CD4-positive, alpha-beta T cell treated with Interleukin-1 beta for 1 hour (primary cell): ENCODE measurements at places on chromosomes 3 and 15.

GRCh38 chr3:131526801-131527347, 24.1 kb upstream of the MRPL3 start:
- no peak for DNase-seq

DNA sequence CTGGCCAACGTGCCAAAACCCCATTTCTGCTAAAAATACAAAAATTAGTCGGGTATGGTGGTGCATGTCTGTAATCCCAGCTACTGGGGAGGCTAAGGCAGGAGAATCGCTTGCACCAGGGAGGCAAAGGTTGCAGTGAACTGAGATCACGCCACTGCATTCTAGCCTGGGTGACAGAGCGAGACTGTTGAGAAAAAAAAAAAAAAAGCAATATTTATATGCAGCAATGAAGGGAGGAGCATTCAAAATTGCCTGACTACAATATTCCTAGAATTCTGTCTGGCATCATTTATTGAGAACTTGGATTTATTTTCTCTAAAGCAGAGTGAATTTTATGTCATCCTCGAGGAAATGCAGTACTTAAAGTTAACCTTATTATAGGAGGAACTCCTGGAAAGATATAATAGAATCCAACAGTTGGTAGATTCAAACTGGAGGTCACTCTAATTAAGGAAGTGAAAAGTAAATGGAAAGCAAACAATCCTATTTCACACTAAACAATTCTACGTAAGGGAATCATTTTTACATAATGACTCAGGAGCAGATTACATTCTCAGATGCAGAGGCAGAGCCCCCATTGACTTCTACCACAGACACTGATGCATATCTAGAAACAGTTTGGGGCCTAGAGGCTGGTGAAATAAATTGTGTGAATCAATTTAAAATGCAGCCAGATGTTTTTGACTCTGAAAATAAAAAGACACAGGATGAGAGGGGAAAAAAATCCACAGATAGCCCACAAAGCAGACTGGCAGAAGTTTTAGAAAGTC, 82.1 kb upstream of the FHIT start:
- DNase-seq: no peak

GRCh38 chr3:53978386-53978785, 86.7 kb upstream of the SELENOK start:
- no peak for DNase-seq

GRCh38 chr15:100297812-100298211, 44.0 kb downstream of the ADAMTS17 start:
- no peak for DNase-seq

- no peak for DNase-seq
Measured at GRCh38 chr3:131396170-131396569, 14.6 kb downstream of the NUDT16 start.

DNA sequence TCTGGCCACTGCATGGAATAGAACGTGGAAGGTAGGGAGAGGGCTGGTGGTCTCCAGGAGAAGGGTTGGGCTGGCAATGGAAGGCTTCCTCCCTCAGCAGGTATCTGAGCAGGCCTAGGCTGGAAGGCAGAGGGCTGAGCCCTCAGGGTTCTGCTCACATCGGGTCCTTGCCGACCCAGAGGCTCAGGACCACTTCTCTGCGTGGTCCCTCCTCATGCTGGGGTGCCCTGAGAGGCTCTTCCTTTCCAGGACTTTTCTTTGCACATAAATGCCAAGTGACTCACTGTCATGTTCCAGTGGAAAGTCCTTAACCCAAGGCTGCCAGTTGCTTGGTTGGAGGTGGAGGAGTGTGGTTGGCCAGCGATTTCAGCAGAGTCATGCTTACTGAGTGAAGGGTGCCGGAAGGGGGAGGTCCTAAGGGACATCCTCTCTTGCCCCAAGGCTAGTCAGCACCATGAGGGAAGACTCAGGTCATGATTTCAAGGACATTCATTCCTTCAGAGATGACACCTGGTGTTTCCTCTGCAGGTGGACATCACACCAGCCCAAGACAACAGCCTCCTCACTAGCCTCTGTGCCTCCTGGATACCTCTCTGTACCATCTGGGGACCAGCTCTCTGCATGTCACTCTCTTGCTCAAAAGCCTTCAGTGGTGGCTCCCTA, 8.2 kb downstream of the SLC6A6 start:
- DNase-seq: peak; percentile 79

- DNase-seq: no peak
Measured at GRCh38 chr3:49359623-49360022, 1.5 kb upstream of the GPX1 start.

- DNase-seq: no peak
Measured at GRCh38 chr15:79474252-79474651, 42.1 kb downstream of the MINAR1 start.

GRCh38 chr3:84959470-84960271, 882 bp downstream of the CADM2 start:
- DNase-seq: no peak

DNA sequence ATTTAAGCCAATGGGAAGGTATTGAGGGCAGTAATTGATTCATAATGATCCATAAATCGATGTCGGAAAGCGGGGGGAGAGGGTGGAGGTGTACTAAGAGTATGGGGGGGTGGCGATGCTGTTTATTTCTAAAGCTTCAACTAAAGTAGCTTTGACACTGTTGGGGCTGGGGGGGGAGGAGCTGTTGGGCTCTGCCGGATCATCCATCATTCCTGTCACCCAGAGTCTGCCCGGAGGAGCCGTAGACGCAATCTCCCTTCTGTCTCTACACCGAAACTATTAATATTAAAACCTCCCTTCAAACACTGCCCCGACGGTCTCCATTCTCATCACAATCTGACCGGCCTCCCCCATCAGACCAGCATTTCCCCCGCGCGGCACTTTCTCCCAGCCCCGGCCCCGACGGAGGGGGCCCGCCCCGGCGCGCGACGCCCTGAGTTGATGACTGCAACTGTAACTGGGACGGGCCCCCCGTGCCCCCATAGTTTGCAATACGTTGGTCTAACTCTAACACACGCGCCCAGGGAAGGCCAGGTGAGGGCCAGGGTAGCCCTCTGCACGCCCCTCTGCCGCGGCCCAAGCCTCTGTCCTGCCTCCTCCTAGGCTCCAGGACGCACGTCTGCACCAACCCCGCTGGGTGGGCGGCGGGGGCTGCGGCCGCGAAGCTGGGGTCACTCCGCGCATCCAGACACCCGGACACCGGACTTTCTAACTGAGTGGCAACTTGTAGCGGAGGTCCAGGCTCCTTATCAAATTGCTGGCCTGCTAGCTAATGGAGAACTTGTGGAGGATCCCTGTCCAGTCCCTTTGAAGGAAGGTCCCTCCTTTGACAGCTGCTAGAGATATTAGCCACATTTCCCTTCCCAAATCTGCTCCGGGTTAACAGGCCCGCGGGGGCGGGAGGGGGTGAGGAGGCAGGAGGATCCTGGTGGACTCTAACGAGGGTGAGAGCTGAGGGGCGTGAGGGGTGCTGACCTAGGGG, 212.0 kb downstream of the MEIS2 start:
- DNase-seq: no peak

- no peak for DNase-seq
Measured at GRCh38 chr3:69357196-69357595, 28.7 kb downstream of the FRMD4B start.

DNA sequence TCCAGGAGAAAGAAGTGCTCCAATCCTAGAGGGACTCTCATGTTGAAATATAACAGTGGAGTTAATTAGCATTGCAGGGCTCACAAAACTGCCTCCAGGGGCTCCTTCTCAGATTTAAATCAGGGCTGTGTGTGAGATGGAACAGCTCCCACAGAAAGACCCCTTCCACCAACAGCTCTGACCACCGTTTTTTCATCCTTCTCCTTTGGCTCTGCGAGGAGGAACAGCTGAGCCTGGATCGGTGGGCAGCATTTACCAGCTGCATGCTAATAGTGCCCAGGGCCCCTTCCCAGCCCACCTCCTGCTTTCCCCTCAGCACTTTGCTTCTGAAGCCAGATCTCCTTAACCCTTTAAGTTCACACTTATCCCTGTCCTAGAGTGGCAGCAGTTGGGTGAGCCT, 119.2 kb upstream of the UBE2E1 start:
- DNase-seq: no peak

GRCh38 chr3:23253214-23253613, 50.1 kb downstream of the UBE2E2 start:
- no peak for DNase-seq

DNA sequence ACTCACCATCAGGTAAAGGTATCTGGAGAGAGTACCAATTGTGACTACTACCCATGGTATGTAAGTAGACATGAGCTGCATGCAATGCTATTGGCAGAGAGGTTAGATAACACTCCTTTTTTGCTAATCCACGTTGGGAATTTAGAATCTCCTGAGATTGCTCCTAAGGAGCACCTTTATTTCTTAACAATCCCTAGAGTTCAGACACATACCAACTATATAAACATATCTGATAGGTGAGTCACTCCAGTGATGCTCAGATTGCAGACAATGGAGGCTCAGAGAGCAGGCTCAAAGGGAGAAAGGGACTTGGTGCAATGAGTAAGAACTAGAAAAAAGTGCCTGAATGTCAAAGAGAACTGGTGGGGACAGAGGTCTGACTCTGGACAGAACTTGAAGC, 47.0 kb upstream of the LRRFIP2 start:
- DNase-seq: no peak

DNA sequence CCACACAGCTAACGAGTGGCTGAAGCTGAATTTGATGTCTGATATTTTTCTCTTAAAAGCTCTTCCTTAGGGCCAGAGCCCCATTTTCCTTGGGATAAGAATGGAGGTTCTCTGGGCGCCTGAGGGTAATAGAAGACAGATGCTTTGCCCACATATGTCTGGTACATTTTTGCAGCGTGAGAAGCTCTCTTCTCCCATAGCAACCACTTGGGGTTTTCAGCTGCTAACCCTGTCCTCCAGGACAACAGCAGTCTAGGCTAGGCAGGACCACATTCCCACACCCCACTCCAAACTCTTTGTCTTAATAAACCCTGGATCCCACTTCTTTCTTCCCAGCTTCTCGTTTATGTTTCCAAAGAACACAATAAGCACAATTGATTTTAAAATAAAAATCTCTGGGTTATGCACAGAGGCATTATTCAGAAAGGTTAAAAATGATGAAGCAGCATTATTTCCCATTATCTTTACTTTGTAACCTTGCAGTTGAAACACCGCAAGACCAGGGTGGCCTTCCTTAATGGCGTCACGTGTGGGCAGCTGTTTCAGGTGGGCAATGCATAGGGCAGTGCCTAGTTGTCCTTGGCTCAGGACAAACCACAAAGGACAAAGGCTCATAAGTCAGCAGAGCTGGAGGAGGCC, 56.5 kb upstream of the NTRK3 start:
- no peak for DNase-seq

DNA sequence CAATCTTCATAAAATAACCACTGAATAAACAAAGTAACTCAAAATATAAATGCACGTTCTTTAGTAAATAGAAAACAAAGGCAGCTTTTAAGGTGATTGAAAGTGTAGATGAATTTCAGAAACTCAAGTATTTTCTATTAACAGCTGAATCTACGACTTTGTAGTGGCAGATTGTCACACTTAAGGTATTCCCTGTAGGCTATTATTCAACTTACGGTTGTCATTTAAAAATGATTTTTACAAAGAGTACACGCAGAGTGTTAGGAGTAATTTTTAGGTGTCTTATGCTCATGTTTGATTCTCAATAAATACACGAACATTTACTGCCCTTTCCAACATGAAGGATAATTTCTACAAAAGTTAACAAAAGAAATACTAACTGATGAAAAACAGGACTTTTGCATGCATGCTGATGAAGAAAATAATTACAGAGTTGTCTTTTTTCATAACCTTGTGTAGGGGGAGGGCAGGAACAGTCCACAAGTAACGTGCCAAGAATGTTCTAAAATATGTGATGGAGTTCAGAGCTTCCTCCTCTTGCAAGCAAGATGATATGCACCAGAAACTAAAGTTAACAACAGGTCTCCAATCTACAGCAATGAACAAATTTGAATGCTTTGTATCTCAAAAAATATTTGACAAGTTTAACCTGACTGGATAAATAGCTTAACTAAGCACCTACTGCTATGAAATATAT, 16.7 kb downstream of the DCBLD2 start:
- no peak for DNase-seq

- no peak for DNase-seq
Measured at GRCh38 chr3:171435757-171436156, 24.4 kb downstream of the TNIK start.

DNA sequence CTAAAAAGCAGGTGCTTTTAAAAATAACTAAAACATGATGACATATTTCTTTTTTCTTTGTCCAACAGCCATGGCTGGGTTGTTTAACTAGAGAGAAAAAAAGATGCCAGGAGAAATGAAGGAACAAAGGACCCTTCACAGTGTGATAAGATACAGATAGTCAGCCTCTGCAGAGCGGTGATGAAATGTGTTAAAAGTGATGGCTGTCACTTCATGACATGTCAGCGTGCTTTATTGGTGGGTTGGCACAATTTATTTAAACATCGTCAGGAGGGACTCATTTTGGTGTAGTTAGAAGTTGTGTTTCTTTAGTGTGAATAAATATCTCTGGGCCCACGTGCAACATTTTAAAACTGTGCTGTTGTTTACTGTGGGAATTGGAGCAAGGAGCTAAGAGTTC, 887.4 kb upstream of the CFAP20DC start:
- DNase-seq: no peak

- no peak for DNase-seq
Measured at GRCh38 chr3:149964291-149964690, 6.4 kb downstream of the PFN2 start.

GRCh38 chr3:37694284-37694675, 167.4 kb upstream of the CTDSPL start:
- no peak for DNase-seq

GRCh38 chr3:188826574-188826973, 345.2 kb upstream of the TPRG1 start:
- DNase-seq: no peak

DNA sequence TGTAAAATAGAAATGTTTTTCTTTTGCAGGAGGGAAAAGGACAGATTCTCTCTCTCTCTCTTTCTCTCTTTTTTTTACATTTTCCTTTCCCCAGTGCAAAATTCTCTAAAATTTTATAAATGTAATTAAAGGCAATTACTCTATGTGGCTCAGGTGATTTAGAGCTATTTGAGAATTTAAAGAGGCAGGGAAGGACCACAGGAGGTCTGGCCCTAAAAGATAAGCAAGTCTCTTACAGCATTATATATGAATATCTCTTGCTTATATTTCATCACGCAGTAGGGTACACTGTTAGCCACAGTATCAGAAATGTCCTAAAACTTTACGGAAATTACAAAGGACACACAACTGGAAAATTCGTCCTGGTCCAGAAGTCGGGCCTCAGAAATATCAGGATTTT, 70.5 kb upstream of the PPIB start:
- no peak for DNase-seq

DNA sequence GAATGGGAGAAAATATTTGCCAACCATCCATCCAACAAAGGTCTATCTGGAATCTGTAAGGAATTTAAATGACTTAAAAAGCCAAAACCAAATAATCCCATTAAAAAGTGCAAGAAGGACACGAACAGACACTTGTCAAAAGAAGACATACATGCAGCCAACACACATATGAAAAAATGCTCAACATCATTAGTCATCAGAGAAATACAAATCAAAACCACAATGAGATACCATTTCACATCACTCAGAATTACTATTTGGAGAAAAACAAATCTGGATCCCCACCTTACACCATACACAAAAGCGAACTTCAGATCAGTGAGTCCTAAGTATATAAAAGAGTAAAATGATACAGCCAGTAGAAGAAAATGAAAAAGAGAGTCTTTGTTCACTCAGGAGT, 58.6 kb upstream of the MNS1 start:
- DNase-seq: no peak
